ENCODE measurements at places on chromosomes 5 and 9.

DNA sequence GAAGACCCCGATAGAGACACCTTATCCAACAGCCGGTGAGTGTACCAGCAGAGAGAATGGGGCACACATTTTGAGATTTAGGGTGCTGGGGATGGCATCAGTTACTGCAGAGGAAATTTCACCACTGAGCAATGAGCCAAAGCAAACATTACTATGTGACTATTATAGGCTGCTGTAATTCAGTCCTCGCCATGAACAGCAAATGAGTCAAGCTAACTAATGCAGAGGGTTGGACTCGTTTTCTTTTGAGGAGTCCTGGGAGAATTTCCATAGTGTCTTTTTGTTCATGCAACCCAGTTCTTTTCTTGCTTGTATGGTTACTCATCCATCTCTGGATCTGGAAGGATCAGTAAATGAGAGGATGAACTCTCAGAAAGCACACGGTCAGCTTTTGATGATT, 323.8 kb downstream of the PSAT1 start:
- DNase-seq: no peak

- DNase-seq: peak; percentile 78
Observed at GRCh38 chr9:117076571-117077290, 338.1 kb downstream of the ASTN2 start.

- DNase-seq: peak; percentile 34
Observed at GRCh38 chr9:92404042-92404836, at the start of gene OGN. OGN (minus strand) TSS chr9:92404578; CDS start chr9:92403407, 1,171 bp downstream.

DNA sequence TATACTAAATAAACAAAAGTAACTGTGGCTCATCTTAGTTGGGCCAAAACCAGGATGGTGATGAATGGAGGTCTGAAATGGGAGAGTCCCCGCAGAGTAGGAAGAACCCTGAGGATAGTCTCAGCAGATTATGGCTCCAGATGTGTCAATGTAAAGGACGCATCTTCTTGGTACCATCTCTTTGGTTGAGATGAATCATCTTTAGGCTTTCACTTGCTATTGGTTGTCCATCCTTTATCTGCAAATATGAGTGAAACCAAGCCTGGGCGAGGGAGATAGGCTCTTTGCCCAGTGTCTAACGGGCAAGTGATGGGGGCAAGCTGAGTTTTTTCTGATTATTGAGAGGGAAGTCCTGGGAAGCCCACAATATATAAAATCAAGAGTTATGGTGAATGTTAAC, 19.4 kb upstream of the LCP2 start:
- no peak for DNase-seq

DNA sequence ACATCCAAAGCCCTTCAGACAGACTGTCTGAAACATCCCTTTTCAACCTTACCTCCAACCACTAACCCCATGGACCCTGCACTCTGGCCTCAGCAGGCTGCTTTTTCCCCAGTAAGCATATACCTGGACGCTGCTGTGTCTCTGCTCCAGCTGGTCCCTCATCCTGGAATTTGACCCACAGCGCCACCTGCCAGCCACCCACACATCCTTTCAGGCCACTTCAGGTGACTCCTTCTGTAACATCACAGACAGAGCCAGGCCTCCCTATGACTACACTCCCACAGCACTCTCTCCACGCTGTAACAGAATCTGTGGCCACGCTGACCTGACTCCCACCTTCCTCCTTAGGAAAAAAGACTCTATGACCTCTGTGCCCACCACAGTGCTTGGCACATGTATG, 3.4 kb downstream of the MGAT1 start:
- DNase-seq: no peak

- DNase-seq: no peak
Observed at GRCh38 chr9:111949919-111950318, 53.3 kb downstream of the UGCG start.

GRCh38 chr5:125484742-125485641, 738.6 kb upstream of the ZNF608 start:
- peak; percentile 45 for DNase-seq

DNA sequence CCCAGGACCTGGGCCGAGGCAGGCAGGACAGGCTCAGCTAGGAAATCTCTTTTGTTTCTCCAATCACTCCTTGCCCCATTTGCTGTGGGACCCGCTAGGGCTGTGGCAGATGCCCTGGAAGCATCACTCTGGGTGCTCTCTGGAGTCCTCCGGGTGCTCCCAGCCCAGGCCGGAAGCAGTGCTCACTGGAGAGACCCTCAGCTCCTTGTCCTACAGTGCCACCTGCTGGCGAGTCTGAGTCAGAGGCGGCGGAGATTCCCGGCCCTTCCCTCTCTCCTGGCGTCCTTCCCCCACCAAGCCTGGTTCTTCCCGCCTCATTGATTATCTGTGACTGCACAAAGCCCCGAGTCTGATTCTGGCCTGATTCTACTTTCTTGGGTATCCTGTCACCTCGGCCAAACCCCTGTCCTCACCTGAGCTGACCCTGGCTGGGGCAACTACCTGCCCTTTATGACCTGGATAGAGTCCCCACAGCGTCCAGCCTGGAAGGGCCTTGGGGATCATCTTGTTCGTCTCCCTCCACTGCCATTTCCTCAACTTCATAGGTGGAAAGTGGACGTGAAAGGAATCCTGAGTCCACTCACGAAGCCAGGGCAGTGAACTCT, 7.3 kb upstream of the BARHL1 start:
- peak; percentile 91 for DNase-seq

- DNase-seq: peak; percentile 83
Observed at GRCh38 chr5:11904265-11904906, at the start of gene CTNND2. CTNND2 (minus strand) TSS chr5:11904446; CDS start chr5:11903853, 593 bp downstream.

DNA sequence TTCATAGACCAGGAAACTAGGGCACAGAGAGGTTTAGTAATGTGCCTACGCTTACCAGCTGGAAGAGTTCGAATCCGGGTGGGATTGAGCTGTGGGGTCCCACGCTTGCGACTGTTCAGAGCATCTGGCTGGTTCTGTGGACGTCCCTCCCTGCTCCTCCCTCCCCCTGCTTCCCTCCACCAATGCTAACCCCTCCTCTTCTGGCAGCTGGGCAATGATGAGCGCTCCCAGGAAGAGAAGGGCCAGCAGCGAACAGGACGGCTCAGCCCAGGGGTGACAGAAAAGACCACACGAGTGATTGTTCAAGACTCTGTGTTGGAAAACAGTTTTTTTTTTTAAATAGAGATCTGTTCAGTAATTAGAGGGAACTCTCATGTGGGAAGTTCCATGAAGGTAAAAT, 6.9 kb downstream of the FAM163B start:
- DNase-seq: no peak

GRCh38 chr9:21570643-21571275, 88.6 kb upstream of the IFNE start:
- no peak for DNase-seq

DNA sequence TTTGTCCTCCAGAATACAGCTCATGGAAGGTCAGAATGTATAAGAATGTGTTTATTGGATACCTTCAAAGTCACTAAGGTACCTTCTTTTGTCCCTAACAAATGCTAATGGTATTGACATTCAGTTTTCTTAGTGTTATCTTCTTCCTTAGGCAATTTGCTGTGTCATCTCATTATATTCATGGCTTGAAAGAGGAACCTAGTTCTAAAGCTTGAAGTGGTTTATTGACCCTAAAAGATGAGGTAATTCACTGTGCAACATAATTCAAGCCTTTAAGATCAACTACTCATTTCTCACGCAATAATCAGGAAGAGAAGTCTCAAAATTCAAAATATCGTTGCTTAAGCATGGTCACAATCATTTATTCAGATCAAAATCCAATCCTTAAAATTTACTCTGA, 342.7 kb upstream of the RIOK2 start:
- no peak for DNase-seq

- DNase-seq: no peak
Observed at GRCh38 chr5:170538096-170538465, 34.3 kb downstream of the KCNIP1 start.

- no peak for DNase-seq
Observed at GRCh38 chr5:27845248-27845647, 806.9 kb upstream of the CDH9 start.

DNA sequence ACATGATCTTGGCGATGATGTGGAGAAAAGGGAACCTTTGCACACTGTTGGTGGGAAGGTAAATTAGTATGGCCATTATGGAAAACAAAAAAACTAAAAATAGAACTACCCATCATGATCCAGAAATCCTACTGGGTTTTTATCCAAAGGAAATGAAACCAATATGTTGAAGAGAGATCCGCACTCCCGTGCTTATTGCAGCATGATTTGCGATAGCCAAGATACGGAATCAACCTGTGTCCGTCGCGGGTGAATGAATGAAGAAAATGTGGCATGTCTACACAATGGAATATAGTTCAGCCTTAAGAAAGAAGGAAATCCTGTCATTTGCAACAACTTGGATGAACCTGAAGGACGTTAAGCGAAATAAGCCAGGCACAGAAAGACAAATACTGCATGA, 84.5 kb downstream of the TTLL11 start:
- no peak for DNase-seq

DNA sequence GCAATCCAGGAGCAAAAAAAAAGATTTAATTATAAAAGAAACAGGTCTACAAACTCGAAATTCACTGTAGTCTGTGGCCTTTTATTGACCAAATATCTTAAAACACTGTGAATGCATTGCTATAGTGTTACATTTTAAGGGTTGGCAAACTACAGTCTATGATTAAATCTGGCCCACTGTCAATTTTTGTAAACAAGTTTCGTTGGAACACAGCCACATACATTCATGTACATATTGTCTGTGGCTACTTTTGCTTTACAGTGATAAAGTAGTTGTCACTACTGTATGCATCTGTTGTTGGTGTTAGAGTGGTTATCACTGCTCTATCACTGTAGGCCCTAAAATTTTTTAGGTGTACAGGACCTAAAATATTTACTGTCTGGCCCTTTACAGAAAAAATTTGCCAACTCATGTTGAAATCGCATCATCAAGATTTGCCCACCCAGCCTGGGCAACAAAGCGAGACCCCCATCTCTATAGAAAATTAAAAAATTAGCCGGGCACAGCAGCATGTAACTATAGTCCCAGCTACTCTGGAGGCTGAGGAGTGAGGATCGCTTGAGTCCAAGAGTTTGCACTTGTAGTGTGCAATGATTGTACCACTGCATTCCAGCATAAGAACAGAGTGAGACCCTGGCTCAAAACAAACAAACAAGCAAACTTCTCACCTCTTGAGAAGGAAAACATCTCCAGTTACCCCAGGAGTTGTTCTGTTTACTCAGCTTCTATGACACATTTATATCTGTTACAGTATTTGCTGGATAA, 89.0 kb downstream of the ERBIN start:
- no peak for DNase-seq

GRCh38 chr5:141392429-141393198, at the start of gene PCDHGA8:
PCDHGA8 (plus strand) TSS chr5:141392633; CDS start chr5:141392814, 181 bp downstream.
- DNase-seq: peak; percentile 27

GRCh38 chr5:67581203-67581602, 384.6 kb upstream of the CD180 start:
- no peak for DNase-seq

- no peak for DNase-seq
Observed at GRCh38 chr5:95880081-95880926, 57.8 kb upstream of the GLRX start.

- no peak for DNase-seq
Observed at GRCh38 chr5:91179018-91179417, 204.1 kb downstream of the ARRDC3 start.

GRCh38 chr5:93048858-93049257, 532.2 kb downstream of the NR2F1-AS1 start:
- DNase-seq: no peak

- no peak for DNase-seq
Observed at GRCh38 chr5:56360816-56361215, 127.7 kb upstream of the ANKRD55 start.

DNA sequence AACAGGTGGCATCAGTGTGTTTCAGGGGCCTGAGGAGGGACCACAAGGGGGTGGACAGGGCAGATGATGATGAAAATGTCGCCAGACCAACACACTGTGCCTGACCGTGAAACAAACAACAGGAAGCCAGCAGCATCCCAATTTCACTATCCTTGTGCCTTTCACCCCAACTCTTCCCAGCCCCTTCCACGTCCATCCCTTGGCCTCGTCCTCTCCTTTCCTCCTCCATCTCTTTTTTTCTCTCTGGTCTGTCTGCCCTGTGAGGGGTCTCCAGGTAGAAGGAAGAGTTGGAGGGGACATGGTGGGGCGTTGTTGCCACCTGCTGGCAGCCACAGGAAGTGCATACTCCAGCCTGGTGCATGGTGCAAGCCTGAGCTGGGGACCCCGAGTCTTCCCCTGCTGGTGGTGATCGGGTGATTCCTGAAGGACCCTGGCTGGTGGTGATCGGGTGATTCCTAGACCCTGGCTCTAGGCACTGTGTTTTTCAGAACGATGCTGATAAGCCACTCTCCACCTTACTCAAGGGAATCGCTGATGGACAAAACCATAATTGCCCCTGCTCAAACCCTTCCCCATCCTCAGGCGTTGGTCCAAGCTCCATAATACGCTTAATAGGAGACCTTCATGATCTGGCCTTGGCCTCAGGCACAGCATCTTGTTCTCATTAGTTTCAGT, 21.7 kb upstream of the NSD1 start:
- DNase-seq: peak; percentile 53

- DNase-seq: no peak
Observed at GRCh38 chr9:105359892-105360291, 87.9 kb upstream of the FSD1L start.

DNA sequence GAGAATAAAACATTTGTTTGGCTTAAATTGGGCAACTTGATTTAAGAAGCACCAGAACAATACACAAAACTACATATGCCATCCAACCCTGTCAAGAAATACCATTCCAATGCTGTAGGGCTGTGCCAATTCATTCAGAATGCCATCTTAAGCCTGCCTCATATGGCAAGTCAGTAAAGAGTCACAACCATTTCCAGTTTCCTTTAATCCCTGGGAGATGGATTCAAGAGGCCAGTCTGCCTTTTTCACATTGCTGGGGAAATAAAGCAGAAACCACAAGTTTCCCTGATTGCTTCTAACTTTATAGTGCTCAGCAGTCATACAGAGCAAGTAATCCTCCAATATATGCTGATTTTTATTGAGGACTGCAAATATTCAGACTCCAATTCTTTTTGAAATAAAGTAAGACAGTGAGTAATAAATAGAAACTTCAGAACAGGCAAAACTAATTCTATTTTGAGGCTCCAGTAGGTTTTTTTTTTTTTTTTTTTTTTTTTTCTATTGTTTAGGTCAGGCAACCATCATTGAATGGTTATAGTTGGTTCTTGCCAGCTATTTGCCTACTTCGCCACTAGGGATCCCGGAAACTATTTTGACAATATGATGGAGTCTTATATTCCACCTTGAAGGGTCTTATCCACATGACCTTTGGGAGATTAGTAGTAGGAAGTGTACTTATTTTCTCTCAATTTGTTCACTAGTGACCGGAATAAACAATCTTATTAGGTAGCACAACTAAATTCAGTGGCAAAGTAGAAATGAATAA, 400.9 kb upstream of the MEF2C start:
- DNase-seq: no peak

- DNase-seq: no peak
Observed at GRCh38 chr5:80503641-80504040, 15.7 kb downstream of the FAM151B start.

GRCh38 chr5:76604838-76605237, 18.4 kb downstream of the F2RL2 start:
- no peak for DNase-seq

GRCh38 chr5:179912386-179912785, 4.7 kb upstream of the TBC1D9B start:
- no peak for DNase-seq

GRCh38 chr5:67222243-67223025, 25.8 kb upstream of the CD180 start:
- no peak for DNase-seq

GRCh38 chr9:94277885-94278536, 18.9 kb downstream of the ZNF169 start:
- no peak for DNase-seq

All from NCI-H2171 treated with DMSO at 0.1 percent for 48 hours (cell line).